ENCODE measurements at places on chromosomes 2 and 18.

DNA sequence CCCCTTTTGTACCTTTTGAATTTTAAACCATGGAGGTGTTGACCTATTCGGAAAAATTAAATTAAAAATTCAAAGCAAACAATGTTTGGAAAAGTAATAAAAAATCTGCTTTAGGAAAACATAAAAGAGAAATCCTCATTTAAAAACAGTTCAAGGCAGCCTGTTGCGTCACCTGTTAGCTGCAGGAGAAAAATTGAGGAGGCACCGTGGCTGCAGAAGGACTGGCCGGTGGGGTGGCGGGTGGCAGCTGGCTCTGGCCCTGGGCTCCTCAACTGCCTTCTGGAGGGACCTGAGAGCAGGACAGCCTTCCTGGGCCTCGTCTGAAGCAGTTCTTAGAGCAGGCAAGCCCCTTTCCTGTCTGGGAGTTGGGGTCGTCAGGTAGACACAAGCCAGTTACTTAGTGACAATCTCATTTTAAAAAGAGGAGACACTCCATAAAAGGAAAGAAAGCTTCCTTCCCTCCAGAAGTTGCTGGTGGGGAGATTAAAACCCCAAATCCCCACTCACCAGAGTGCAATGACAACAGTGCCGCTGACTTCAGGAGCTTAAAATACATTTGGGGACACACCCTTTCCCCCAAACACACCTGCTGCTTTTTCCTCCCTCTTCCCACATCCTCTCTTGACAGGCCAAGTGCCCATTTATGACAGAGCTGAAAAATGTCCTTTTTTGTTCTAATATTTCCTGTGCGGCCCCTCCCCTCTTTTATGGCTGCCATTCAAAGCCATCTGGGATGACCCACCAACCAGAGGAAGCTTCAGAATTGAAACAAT is 9.7 kb downstream of the ZBTB7C start:
- no peak for DNase-seq

GRCh38 chr2:185942855-185943254 is 204.3 kb downstream of the FSIP2 start:
- DNase-seq, result no peak

GRCh38 chr18:62437235-62438017 is 85.4 kb upstream of the ZCCHC2 start:
- DNase-seq, result no peak

- no peak for DNase-seq
Observed at GRCh38 chr2:43340066-43340465, 113.7 kb upstream of the ZFP36L2 start.

- DNase-seq, result no peak
Observed at GRCh38 chr2:4358837-4359236, 655.5 kb downstream of the DCDC2C start.

DNA sequence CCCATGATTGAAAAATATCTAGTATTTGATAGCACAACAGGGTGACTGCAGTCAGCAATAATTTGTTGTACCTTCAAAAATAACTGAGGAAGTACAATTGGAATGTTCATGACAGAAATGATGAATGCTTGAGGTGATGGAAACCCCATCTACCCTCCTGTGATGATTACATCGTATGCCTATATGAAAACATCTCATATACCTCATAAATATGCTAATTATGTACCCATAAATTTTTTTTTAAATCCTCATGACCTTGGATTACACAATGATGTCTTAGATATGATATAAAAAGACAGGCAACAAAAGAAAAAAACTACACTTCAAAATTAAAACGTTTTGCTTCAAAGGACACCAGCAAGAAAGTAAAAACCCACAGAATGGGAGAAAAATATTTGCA is 1.4 kb upstream of the POLR1B start:
- no peak for DNase-seq

- no peak for DNase-seq
Observed at GRCh38 chr2:54589340-54590215, 133.5 kb downstream of the SPTBN1 start.

GRCh38 chr2:208807756-208808155 is 401.2 kb downstream of the PTH2R start:
- DNase-seq, result no peak

DNA sequence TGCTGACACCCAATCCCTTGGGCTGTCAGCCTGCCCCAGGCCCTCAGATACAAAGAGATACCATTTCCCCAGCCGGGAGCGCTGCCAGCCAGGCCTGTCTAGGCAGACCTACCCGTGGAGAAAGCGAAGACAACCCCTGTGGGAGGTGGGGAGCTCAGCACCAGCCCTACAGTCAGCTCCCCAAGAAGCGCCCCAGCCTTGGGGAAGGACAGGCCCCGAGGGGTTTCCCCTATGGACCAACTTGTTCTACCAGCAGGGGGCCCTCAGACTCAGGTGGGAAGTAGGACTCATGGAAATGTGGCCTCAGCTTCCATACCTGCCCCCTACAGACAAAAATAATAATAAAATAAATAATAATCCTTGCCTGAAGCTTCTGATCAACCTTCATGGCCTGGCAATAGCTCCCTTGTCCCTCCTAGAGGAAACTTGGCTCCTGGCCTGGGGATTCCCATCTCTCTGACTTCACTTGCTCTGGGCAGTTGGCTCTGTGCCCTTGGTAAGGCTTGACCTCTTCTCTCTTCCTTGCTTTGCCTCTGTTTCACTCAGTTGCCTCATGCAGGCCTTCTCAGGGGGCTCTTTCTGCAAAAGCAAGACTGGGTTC is 7.0 kb downstream of the SLC35F6 start:
- DNase-seq, result no peak
